Thoracic aorta (tissue), 2 donors: ENCODE measurements at places on chromosomes 16 and 17. TPM values are rescaled to one million over a fixed set of nuclear protein-coding genes. Genes with fewer than 3 reads are reported as not detected.
A peak's percentile ranks its signal among the peaks of the same experiment; 100 is the strongest.

The CCL5 gene
- 6.2 TPM for total RNA-seq

The PIPOX gene
- total RNA-seq = 7.8 TPM

The PSME3IP1 gene
- 39.1 TPM for total RNA-seq

The EVPLL gene
- total RNA-seq = not detected

The GRIN2A gene
- total RNA-seq = 2.5 TPM

The GAST gene
- not detected for total RNA-seq

The TBC1D3 gene
- total RNA-seq = not detected

The KRT36 gene
- not detected for total RNA-seq

The HS3ST3A1 gene
- total RNA-seq = 5.4 TPM

The QRICH2 gene
- total RNA-seq = 6.9 TPM

The MAPT gene
- total RNA-seq = 3.1 TPM

The NLRC3 gene
- 3.7 TPM for total RNA-seq

DNA sequence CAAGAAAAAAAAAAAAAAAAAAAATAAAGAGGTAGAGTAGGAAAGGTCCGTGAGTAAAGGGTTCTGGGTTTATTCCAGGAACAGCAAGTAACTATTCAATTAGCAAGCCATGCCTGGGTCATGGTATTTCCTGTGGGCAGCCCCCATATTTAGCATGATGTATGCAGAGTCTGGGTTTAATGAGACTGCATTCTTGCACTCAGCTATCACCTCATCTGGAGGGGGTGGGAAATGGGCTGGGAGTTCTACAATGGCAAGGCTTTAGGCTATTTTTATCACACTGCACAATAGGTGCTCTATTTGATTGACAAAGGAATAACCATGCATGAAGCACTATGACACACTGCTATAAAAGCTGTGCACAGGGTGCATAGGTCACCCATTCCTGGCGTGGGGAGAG, 104.0 kb upstream of the CCL2 start:
- DNase-seq = no peak

- DNase-seq = no peak
Measured at GRCh38 chr17:16977932-16978331, 6.0 kb upstream of the TNFRSF13B start.

DNA sequence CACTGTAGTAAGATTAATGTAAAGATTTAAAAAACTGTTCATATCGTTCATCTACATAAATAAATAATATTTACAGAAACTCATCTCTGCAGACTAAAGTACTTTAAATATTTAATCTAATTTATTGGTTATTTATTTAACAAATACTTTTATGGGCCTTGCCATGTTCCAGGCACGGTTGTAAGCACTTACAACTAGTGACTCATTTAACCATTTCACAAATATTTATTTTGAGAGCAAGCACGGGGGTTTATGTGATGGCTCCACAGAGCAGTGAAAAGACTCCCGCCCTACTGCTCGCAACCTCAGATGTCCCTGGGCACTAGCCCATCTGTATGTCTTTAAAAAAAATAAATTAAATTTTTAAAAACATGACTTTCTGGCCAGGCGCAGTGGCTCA, 575.9 kb downstream of the WWOX start:
- DNase-seq = no peak

GRCh38 chr17:34398990-34399389, 36.0 kb upstream of the CCL1 start:
- no peak for DNase-seq

DNA sequence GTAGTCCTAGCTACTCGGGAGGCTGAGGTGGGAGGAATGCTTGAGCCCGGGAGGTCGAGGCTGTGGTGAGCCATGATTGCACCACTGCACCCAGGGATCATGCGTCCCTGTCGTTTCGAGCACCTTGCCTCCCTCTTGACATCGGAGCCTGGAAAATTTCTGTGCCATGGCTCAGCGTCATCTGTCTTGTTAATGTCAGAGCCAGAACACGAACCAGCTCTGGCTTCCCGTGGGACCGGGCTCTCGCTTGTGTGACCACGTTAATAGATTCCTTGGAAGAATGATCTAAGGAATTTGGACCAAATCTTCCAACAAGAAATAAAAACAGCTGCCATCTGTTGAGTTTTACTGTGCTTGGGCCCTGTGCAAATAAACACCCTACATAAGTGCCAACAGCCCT, 117.7 kb downstream of the ABCC1 start:
- peak; percentile 40 for DNase-seq

DNA sequence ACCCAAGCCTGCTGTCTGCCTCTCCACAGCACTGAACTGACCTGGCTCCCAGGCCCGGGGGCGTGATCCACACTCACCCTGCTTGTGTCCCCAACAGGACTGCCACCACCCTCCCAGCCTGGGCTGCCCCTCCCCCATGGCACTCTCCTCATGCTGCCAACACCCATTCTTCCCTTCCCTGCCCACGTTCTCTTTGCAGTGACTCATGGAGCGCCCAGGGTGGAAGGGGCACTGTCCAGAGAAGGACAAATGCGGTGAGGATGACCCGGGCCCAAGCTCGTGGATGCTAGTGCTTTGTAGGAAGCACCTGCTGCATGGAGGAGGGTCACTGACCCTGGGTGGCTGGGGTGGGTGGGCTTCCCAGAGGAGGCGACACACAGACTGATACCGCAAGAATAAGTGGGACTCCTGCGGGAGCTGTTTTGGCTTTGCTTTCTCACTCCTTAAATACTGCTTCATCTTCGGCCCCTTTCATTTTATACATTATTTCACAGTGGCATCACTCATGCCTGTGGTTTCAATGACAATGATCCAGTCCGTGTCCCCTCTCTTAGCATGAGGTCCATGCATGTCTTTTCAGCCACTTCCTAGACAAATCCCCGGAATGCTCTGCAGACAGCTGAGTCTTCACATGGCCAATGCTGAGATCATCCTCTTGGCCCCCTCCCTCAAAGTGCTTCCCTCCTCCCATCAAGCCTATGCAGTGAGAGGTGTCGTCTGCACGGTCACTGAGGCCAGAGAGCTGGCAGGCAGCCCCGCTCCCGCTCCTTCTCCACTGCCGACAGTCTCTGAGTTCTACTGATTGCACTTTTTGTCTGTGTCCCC, 17.6 kb downstream of the CDK5R1 start:
- no peak for DNase-seq

DNA sequence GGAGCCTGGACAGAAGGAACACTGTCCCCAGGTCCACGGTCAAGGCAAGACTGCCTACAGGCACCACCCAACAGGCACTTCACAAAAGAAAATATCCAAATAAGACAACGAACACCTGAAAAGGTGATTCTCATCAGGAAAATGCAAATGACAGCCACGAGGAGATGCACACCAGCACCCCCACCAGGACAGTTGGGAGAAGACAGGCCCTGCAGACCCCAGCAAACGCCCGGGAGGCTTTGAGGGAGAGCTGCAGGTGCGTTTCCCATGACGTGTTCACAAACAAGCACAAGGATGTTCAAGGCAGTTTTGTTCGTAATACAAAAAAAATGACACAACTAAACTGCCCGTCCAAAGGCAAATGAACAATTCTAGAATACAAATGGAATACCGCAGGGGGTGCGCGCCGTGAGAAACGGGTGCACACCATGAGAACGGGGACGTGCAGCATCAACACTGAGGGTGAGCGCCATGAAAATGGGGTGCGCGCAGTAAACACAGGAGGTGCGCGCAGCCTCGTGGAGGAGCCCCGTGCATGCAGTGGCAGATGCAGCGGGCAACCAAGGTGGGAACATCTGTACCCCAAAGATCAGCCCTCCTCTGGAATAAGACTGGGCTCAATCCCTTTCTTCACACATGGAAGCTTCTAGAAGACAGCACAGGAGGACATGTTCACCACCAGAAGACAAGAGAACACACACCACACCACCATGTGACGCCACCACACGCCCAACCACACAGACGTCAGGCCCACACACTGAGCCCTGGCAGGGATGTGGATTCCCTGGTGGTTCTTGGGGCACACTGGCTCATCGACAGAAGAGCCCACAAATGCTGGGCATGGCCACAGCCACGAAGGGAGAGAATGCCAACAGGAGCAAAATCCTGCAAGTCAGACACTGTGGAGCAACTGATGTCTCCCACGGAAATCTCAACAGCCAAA, 91.2 kb downstream of the ZNF778 start:
- DNase-seq = no peak

- no peak for DNase-seq
Measured at GRCh38 chr16:75121949-75122568, 5.5 kb upstream of the LDHD start.

- no peak for DNase-seq
Measured at GRCh38 chr16:81366316-81366932, 51.7 kb downstream of the GAN start.

GRCh38 chr17:59893676-59894100, 767 bp downstream of the RPS6KB1 start:
- DNase-seq = no peak

- DNase-seq = no peak
Measured at GRCh38 chr16:67563708-67564468, 1.6 kb downstream of the CTCF start.

DNA sequence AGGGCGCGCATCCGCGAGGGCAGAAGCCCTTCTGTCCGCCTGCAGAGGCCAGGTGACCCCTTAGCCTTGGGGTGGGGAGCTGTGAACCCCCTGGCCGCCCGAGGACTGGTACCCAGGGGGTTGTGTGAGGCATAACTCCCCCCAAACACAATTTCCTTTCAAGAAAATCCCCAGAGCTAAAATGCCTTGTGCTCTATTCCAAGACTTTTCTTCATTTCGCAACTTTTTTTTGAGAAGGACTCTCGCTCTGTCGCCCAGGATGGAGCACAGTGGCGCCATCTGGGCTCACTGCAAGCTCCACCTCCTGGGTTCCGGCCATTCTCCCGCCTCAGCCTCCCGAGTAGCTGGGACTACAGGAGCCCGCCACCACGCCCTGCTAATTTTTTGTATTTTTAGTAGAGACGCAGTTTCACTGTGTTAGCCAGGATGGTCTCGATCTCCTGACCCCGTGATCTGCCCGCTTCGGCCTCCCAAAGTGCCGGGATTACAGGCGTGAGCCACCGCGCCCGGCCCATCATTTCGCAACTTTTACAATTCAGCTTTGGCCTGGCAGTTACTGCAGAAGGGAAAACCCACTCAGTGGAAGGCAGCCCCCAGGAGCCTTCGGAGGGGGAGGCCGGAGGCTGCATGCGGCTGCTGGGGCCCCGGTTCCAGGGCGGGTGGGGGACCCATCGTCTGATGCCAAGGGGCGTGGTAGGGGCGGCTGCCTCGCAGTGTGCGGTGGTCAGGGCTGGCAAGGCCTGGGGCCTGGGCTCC, 963 bp upstream of the APRT start:
- DNase-seq = no peak

- no peak for DNase-seq
Measured at GRCh38 chr17:45307290-45308015, 9.4 kb downstream of the MAP3K14 start.

GRCh38 chr16:71276589-71277334, 12.4 kb downstream of the CMTR2 start:
- no peak for DNase-seq

DNA sequence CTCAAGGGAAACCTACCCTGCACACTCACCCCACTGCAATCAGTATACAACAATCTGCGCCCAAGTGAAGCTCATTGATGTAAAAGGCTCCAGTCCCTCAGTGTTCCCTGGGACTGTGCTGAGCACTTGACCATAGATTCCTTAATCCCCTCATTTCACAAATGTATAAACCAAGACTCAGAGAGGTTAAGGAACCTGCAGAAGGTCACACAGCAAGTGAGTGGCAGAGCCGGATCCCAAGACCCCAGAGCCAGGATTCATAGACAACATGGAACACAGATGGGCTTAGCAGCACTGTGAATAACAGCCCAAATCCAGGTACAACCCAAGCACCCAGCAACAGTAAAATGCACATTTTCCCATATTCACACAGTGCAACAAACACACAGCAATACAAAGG, 225.7 kb downstream of the C16orf78 start:
- no peak for DNase-seq

GRCh38 chr17:19709841-19710240, 6.5 kb downstream of the SLC47A2 start:
- DNase-seq = no peak

DNA sequence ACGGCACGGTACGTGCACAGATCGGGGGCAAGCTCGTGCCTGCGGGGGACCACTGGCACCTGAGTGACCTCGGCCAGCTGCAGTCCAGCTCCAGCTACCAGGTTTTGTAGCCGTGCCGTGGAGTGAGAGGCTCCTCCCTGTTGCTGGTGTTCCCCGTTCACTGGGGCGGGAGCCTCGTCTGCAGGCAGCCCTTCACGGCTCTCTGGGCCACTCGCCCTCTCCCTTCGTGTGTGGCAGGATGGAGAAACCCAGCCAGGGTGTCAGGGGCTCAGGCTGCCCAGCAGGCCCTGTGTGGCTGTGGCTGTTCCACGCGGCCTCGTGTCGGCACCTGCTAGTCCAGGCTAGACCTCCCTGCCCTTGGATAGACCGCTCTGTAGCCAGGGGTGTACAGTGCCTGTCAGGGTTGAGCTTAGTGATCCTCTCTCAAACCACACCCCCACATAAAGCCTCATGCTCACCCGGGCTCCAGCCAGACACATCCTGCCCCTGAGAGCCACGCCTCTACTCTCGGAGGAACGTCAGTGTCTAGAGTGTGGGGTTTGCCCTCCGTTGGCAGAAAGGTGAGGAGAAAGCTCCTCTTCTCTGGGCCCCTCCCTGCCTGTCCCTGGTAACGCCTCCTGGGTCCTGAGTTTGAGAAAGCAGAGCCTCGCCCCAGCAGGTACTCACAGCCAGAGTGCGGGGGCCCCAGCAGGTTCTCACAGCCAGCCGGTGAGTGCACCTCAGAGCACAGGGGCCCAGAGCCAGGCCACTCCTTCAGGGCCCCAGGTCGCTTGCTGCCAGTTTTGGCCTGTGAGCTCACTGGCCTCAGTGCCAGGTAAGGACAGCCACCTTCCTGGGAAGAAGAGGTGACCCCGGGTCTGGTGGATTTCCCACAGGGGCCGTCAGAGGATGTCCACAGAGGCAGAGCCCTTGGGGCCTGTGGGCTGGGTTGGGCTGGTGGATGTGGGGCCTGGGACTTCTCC, 27.7 kb downstream of the NME3 start:
- no peak for DNase-seq

- DNase-seq = no peak
Measured at GRCh38 chr17:45265821-45266220, 3.9 kb upstream of the SPATA32 start.

- DNase-seq = no peak
Measured at GRCh38 chr17:66273586-66273848, 28.9 kb upstream of the PRKCA start.

GRCh38 chr17:79192503-79193351, 118.1 kb downstream of the ENGASE start:
- DNase-seq = no peak

DNA sequence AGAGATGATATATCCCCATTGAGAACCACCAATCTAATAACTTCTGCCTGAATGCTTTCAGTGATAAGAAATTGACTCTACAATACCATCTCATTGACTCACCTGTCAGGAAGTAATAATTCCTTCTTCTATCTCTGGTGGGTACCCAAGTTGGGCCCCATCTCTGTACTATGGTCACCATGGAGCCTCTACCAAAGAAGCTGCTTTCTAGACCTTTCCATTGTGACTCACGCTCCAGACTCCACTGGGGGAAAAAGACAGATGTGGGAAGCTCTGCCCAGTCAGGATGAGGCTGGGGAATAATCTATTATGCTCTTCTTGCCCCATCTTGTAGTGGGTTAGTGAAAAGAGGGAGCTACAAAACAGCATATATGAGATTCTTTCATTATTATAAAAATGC, 100.4 kb downstream of the COPRS start:
- DNase-seq = no peak

- no peak for DNase-seq
Measured at GRCh38 chr16:25783226-25783625, 91.5 kb downstream of the HS3ST4 start.

- DNase-seq = no peak
Measured at GRCh38 chr17:44267165-44267455, 825 bp downstream of the SLC4A1 start.
